HEK293T (cell line): ENCODE measurements at places on chromosomes 12 and 14.

DNA sequence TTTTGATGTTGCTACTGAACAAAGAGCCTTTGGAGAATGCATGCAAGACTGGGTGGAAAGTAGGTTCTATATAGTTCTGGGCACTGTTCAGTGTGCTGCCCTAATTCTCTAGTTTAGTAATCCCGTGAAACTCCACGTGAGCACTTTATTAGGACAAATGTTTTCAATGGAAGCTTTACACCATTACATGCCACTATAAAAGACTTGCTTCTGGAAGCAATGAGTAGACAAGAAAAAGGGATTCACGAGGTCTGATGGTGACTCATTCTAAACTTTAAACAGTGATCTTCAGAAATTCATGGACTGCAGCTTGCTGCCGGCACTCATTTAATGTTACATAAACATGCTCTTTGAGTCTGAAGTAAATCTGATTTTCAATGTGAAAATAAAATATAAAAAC, 22.3 kb downstream of the ATG14 start:
- DNase-seq: no peak

- no peak for DNase-seq
These were observed 37.4 kb downstream of the SPTLC2 start for GRCh38 chr14:77579065-77579464.

- DNase-seq: no peak
These were observed 63.8 kb downstream of the CPSF2 start for GRCh38 chr14:92185559-92185958.

- DNase-seq: no peak
These were observed 3.0 kb upstream of the TESC start for GRCh38 chr12:117101953-117102799.

DNA sequence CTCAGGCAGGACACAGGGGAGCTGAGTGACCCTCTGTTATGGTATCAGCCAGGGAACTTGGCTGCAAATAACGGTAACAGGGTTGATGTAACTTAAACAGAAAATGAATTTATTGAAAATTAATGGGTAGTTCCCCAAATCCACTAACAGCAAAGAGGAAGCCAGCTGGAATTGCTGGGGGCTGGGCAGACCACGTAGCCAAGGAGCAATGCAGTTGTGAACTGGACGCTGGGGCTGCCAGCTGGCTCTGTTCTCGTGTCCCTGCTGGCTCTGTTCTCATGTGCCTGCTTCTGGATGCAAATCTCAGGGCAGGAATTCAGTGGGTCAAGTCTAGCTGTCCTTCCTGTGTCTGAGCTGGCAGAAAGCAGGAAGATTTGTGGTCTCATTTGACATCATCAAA, 1383.3 kb upstream of the TMEM132C start:
- no peak for DNase-seq

DNA sequence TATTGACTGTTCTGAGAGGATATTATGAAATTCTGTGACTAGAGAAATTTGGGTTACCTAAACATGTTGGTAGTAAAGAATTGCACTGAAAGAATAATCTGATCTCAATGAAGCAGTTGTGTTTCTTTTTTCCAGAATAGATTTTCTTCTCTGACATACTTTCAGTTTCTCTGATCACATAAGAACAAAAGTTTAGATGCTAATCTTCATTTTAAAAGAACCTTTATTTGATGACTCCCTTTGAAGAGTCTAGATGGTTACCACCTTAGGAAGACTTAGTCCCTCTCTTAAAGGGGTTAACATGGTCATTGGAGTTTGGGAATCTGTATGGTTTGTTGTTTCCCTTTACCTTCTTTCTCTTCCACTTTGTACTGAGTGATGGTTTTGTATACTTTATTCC, 58.6 kb downstream of the MON2 start:
- DNase-seq: no peak

GRCh38 chr12:46383654-46384450, 11.3 kb upstream of the SLC38A2 start:
- DNase-seq: peak; percentile 30

GRCh38 chr12:114691763-114692185, 7.8 kb upstream of the TBX3 start:
- DNase-seq: no peak

GRCh38 chr14:45742187-45742586, 489.2 kb upstream of the MIS18BP1 start:
- DNase-seq: no peak

GRCh38 chr14:94461526-94462218, 9.1 kb upstream of the SERPINA11 start:
- DNase-seq: no peak

- DNase-seq: no peak
These were observed at the start of gene LTBP2 for GRCh38 chr14:74611650-74612349. TSS of gene LTBP2 (minus strand) at chr14:74612237. CDS start at chr14:74611944, 293 bp downstream.

DNA sequence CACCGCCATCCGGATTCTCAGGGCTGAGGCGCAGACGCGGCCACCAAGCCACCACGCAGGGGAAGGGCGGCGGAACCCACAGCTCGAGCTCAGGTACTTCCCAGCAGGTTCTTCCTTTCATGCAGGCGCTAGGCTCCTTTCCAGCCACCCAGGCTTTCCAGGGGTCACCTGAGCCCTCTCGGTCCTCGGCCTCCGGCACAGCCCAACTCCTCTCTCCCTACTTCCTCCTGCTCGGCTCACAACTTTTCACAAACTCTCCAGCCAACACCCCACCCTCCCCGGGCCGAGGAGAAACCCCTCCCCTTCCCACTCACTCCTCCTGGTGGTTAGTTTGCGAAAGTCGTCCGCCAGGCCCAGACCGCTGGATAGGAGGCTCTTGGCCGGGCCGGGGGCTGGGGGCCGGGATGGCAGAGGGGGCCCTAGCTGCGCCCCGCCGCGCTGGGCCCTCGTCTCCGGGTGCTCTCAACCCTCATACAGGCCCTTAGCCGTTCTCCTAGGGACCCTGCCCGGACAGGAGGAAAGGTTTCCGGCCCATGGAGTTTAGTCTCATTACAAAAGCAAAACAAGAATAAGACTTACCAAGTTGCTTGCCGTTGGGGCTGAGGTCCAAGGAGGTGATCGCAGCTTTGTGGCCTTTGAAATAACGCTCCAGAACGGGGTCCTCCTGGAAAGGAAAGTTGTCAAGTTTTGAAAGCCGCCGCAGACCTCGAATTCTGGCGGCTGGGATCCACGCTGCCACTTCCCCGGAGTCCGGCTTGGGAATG, at the start of gene GALNT4:
Gene GALNT4, minus strand, starts transcription at position 256 of the 764 bp plus-strand sequence. Its CDS starts 247 bp downstream, at position 9.
- peak; percentile 81 for DNase-seq

DNA sequence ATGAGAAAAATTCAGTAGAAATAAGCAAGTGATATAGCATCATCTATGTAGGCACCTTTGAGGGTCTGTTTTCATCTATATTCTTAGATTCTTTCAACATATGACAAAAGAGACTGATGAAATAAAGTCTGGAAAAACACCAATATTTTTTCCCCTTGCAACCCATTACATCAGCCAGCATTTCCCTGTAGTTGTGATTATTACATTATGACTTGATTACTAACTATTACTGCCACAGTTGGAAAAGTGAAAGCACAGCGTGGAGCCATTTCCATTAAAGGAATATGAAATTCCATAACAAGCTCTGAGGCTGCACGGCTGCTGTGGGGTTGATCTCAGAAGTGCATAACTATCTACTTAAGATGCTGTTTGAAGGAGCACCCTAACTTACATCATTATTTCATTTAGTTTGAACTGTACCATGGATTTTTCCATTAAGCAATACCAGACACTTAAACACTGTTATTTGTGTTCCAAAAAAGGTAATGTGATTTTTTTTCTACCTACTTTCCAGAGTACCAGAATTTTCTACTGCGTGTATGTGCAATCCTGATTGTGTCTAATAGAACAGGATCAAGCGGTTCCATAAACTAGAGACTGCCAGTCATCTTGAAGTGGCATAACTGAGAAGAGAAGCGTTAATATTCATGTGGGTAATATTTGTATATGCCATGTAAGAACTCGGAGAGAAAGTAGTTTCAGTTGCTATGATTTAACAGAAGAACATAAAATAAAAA, 405.5 kb downstream of the MDGA2 start:
- DNase-seq: no peak

GRCh38 chr14:69763761-69764510, 3.0 kb upstream of the SRSF5 start:
- no peak for DNase-seq

DNA sequence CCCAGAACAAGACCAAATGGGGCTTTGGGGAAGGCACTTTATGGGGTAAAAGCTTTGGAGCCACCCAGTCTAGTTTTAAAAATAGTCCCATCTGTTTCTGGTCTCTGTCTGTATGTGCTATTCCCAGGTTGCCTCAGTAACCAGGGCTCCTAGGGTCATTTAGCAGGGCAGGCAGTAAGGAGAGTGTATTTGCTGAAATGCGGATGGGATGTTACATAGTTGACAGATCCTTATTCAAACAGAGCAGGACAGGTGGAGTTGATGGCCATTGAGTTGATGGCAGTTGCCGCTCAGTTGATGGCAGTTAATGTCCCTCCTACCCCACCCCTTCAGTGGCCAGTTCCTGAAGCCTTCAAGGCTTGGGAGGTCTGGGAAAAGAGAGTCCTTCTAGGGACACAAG, 4.6 kb downstream of the ZC3H10 start:
- DNase-seq: no peak

DNA sequence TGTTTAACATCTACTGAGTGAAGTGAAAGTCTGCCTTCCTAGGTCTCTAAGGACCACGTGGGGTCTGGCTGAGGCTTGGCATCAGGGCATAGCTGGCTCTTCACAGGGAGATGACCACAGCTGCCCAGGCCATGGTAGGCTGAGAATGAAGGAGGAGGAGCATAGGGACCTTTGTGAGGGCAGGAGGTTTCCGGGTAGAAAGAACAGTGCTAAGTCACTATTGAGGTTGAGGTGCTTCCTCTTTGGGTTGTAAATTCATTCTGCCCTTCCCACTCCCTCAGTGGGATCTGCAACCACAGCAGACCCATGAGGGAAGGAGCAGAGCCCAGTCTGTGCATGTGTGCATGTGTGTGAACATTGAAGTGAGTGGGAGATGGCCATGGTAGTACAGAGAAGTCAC, 909.6 kb downstream of the VRK1 start:
- DNase-seq: no peak

GRCh38 chr14:91946622-91947474, 646 bp downstream of the FBLN5 start:
- peak; percentile 33 for DNase-seq

GRCh38 chr14:103290961-103291360, 43.1 kb upstream of the EIF5 start:
- DNase-seq: no peak

DNA sequence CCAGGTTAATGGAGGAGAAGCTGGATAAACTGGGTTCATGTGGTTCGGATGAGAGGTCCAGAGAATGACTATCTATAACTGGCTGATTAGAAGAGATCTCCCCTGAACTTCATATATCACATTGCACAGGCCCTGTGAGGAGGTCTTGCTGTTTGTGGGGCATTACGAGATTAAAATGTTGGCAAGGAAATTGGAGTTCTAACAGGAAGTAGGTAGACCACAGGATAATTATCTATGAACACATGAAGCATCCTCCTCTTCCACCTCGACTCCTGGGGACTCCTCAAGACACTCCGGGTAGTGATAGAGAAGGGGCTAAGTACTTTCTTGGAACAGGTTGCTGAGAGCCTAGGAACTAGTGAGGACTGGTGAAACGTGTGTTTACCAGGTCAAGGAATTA, 418.8 kb downstream of the KCNH5 start:
- no peak for DNase-seq

DNA sequence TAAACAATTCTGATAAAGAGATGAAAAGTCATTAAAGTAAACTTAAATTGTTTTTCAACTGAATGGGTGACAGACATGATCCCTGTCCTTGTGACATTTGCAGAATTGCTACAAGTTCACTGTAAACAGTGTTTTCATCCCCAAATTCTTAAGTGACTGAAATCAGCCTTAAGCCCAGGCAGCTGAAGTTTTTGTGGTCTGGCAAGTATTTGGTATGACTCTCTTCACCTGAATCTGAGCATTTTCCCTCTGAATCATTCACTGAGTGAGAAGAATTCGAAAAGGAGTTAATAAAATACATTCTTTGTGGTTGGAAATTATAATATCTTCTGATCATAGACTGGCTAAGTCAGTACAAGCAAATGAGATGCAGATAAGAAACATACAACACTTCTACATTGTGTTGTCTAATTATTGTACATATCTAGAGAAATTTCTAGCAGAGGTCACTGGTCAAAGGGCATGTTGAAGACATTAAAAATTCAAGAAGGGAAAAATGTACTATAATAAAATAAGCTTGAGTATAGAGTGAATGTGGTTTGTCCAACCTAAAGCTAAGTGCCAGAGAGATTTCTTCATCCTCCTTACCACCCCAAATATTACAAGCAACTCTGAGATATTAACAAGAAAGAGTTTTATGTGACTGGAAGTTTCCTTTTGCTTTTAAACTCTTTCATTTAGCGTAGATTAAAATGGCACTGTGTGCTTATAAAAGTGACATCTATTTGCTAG, 177.8 kb upstream of the DIO2 start:
- DNase-seq: no peak
